Left renal cortex interstitium (tissue), 4 donors: ENCODE measurements at places on chromosomes 3 and 15. TPM values are rescaled to one million over a fixed set of nuclear protein-coding genes. Genes with fewer than 3 reads are reported as not detected.

Gene UPK1B
- 7.1 TPM for polyA plus RNA-seq

DNA sequence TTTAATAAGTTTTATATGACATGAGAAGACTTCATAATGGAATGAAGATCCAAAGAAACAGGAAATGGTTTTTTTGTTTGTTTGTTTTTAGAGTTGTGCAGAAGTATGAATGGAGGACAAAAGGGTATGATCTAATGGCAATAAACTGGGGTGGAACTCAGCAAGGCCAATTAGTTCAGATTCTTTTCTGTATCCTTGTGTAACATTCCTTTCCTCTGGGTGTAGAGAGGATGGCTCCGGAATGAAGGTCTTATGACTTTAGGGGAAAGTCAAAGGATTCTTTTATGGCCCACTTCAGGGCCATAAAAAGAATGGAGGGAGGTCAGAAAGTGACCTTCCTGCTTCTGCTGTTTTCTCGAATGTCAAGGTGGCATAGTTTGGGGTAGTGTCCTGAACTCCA is 152.6 kb downstream of the DPH6 start:
- DNase-seq: no peak

Gene GABRR3
- not detected for polyA plus RNA-seq

DNA sequence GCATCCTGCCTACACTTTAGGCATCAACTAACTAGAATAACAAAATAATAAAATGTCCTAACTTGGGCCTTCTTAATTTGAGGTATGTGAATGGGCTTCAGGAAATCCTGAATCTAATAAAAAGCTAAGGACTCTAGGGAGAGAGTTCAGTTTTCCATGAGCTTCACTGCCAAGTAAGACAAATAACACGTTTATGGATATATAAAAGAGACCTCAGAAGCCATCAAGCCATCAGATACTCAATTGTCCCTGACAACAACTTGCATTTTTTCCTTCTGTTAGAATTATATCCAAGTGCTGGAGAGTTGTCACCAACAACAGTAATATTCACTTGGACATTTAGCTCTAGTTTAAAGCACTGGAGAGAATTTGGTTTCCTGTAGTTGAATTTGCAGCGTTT is 102.4 kb upstream of the IGSF10 start:
- no peak for DNase-seq
